Left cardiac atrium (tissue), 4 donors: ENCODE measurements at places on chromosomes 12 and 14.

- DNase-seq = no peak
These were observed 554.2 kb downstream of the FLRT2 start for GRCh38 chr14:86084097-86084496.

GRCh38 chr12:58455136-58455535, 465.2 kb downstream of the LRIG3 start:
- no peak for DNase-seq

DNA sequence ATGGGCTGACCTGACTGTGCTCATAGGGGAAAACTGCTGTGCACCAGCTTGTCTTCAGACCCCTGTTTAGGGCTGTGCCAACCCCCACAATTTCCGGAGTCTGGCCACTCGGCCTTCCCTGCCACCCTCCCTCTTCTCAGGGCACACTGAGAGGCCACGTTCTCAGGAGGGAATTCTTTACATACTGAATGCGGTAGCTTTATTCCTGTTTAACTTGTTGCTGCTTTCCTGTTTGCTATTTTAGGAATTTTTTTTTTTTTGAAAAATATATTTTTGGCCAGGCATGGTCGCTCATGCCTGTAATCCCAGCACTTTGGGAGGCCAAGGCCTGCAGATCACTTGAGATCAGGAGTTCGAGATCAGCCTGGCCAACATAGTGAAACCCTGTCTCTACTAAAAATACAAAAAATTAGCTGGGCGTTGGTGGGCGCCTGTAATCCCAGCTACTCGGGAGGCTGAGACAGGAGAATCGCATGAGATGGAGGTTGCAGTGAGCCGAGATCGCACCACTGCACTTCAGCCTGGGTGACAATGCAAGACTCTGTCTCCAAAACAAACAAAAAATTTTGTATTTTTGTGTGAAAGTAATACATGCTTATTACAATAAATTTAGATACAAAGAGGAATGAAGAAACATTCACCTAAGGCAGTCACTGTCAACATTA, 39.5 kb downstream of the TPCN1 start:
- no peak for DNase-seq

DNA sequence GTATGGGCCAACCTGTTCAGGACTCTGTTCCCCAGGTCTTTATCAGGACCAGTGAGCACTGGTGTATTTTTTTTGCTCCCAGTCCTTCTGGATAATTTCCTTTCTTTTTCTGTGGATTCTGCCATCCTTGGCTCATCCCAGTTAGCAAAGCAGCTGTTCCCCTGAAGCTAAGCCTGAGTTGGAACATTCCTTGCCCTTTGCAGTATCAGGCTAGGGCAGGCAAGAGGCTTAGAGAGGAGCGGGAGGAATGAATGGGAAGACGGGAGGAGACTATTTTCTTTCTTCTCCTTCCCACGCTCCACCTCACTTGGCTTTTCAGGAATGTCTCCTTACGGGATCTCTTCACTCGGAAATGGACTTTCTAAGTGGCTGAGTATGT, 29.2 kb downstream of the ERG28 start:
- DNase-seq = no peak

DNA sequence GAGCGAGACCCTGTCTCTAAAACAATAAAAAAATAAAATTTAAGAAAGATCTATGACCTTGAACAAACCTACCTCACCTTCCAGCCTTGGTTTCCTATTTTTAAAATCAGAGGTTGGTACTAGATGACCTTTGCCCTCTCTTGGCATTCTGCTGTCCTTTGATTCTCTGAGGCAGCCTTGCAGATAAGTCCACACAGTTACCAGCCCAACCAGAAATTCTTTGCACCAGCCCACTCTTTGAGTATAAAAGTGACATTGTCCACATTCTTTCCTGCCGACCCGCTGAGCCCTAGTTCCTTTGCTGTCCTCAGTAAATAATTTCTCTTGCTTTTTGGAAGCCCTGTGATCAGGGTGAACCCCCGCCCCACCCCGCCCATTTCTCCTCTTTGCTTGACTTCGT, 150.4 kb downstream of the PHETA1 start:
- no peak for DNase-seq

DNA sequence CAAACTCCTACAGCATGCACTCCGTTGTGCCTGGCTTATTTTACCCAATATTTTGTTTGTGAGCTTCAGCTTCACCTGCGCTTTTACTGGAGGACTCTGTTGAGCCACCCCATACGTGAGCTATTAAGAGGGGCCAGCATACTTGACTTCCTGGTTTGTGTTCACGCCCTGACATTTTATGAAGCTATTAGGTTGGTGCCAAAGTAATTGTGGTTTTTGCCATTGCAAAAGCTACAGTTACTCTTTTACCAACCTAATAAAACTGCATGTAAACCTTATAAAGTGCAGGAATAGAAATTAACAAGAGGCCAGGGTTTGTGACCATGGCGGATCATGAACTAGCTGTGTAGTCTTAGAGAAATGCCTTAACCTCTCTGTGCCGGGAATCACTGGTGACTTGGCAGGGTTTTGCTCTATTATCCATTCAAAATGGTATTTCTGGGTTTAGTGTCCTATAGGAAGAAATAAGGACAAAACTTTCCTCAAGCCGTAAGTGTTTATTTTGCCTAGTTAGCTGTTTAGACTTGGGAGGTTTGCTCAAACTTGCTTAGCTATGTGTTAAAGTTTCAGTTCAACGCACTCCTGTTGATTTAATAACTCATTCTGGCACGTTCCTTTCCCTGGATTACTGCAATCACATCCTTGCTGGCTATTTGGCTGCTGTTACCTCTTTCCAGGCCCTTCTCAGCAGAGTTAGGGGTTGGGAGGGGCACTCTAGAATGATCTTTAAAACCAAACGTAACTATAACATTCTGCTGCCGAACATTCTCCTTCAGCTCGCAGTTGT, 1027.6 kb downstream of the BCL11B start:
- no peak for DNase-seq

DNA sequence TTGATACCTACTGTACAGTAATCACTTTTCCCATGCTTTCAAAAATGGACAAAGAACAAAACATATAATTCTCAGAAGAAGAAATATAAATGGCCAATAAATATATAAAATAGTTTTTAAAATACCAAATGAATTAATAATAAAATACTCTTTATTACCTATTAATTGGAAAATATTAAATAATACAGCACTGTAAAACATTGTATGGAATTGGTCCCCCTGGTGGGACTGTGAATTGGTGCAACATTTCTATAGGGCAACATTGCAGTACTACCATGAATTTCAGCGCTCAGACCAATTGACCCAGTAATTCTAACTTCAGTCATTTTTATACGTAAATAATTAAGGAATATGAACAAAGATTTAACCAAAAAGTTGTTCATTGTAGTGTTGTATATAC, 162.6 kb downstream of the PELI2 start:
- DNase-seq = no peak

GRCh38 chr12:115710104-115710564, 567.4 kb downstream of the MED13L start:
- DNase-seq = peak; percentile 31

- DNase-seq = no peak
These were observed 633 bp downstream of the TC2N start for GRCh38 chr14:91866511-91867295.

GRCh38 chr14:21860172-21860571, 186.6 kb upstream of the OR4E1 start:
- no peak for DNase-seq

GRCh38 chr14:60647081-60647836, 2.0 kb downstream of the SIX1 start:
- no peak for DNase-seq

GRCh38 chr14:22850944-22851764, 14.8 kb downstream of the MMP14 start:
- peak; percentile 95 for DNase-seq

DNA sequence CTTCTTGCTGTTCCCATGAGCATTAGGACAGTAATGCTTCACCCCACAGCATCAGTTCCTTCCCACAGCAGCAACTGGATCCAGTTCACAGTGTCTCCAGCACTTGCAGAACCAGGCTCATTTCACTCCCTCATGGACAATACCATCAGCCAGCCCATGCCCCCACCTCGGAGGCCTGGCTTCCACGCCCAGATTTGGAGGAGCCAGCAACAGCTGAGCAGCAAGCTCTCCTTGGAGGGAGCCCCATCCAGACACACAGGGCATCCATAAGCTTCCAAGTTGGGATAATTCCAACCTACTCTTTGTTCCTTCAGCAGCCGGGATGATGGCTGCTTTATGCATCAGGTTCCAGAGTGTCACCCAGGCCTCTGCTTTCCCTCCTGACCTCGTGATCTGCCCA, 250.0 kb downstream of the GLT1D1 start:
- DNase-seq = no peak

DNA sequence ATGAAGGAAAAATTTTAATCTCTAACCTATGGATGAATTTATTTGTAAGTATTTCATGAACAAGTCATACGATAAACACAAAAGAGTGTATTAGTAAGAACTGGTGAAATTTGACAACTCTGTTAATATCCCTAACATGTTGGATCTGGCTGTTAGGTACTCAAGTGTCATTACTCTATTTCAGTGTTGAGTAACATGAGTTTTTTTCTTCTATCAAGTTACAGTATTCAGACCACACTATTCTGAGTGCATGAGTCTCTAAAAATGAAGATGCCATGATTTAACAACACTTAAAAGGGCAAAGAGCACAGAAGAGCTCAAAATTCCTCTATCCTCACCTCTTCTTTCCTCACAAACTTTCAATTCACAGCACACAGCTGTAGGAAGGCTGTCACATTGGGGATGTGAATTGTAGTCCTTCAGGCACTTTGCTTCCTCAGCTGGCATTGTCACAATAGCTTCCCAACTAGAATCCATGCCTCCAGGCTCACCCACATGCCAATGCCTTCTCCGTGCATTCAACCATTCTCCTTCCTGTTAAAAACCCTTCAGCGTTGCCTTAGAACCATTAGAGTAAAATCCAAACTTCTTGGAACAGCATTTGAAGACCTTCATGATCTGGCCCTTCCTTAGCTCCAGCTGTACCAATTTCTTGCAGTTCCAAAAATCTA, 73.7 kb upstream of the DBX2 start:
- DNase-seq = no peak

GRCh38 chr12:6866920-6867412, 365 bp upstream of the TPI1 start:
- DNase-seq = no peak
